ENCODE measurements at places on chromosomes 6 and 20.

DNA sequence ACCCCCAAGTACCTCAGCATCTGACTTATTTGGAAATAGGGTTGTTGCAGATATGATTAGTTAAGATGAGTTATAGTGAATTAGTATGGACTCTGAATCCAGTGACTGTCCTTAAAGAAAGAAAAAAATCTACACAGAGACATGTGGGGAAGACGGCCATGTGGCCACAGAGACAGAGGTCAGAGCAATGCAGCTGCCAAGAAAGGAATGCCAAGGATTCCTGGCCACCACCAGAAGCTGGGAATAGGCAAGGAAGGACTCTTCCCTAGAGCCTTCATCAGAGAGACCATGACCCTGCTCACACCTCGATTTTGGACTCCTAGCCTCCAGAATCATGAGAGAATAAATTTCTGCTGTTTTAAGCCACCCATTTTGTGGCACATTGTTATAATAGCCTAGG is 81.8 kb downstream of the FYN start:
- no peak for DNase-seq

DNA sequence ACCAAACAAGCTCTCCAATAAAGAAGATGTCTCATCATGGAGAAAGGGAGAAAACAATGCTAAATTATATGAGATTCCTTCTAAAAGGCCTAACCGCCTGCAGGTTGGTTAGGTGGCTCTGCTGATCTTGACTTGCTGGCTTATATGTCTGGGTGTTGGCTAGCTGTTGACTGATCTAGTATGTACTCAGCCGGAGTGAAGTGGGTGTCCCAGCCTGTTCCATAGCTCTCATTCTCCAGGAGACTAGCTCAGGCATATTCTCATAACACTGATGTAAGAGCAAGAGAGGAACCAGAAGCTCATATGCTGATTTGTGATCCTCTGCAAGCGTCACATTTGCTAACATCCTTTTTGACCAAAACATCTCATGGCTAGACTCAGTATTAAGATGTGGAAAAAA is 473.0 kb downstream of the BMP2 start:
- no peak for DNase-seq

- DNase-seq: no peak
These were observed 52.9 kb downstream of the SLC35B3 start for GRCh38 chr6:8382434-8382833.

DNA sequence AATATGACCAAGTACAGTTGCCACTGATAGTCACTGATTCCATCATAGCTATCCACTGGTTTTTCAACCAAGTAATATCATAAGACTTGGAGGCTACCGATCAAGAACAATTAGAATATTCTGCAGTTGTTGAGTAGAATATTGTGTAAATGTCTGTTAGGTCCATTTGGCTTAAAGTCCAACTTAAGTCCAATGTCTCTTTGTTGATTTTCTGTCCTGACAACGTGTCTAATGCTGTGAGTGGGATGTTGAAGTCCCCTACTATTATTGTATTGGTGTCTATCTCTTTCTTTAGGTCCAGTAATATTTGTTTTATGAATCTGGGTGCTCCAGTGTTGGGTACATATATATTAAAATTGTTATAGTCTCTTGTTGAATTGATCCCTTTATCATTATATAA is 13.9 kb downstream of the ARFGEF3 start:
- no peak for DNase-seq

DNA sequence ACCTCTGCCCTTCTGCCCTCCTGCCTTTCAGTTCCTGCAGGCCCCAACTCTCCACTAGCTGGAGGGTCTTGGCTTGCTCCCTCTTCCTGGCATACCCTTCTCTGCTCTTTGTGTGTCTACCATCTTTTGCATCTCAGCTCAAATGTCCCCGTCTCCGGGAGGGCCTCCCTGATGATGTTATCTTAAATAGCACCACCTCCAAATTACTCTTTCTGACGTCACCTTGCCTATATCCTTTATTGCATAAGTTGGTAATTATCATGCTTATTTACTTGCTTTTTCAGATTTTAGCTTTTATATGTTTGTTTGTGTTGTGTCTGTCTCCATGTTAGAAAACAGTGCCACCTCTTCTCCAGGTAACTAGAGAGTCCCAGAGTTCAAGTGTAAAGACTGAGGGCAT is 36.0 kb upstream of the FYN start:
- no peak for DNase-seq

DNA sequence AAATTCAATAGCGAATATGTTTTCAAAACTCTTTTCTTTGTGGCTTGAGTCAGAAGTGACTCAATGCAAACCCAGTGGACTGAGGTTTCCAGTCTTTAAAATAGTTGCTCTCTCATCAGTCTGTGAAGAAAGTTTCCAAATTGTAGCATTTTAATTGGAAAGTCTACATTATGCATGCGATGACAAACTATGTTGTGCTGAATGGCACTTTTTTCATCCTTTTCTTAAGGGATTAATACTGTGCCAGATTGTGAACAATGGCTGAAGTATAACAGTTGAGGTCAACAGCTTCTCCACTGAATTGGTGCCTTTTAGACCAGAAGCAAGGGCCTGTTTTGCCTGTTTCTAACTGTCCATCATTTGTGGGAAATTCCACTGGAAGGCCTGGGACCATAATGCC is 377.1 kb downstream of the BTBD9 start:
- no peak for DNase-seq

DNA sequence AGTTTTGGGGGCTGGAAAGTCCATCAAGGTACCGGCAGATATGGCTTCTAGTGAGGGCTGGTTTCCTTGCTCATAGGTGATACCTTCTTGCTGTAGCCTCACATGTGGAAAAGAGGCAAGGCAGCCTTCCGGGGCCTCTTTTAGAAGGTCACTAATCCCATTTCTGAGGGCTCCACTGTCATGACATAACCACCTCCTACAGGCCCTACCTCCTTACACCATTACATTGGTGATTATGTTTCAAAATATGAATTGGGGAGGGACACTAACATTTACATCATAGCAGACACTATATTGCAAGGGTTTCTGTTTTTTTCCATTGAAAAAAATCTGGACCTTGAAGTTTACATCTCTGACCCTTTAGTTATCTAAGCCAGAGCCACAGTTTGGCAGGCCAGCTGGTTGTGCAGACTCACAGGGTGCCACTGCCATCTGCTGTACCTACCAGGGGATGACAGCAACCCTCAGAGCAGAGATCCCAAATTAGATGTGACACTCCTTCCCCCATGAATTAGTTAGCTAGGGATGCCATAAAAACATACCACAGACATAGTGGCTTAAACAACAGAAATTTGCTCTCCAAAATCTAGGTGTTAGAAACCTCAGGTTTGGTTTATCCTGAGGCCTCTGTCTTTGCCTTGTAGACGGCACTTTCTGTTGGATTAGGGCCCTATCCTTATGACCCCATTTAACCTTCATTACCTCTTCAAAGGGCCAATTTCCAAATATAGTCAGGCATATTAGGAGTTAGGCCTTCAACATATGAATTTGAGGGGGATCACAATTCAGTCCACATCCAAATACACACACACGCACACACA is 166.4 kb upstream of the RNF217 start:
- no peak for DNase-seq

DNA sequence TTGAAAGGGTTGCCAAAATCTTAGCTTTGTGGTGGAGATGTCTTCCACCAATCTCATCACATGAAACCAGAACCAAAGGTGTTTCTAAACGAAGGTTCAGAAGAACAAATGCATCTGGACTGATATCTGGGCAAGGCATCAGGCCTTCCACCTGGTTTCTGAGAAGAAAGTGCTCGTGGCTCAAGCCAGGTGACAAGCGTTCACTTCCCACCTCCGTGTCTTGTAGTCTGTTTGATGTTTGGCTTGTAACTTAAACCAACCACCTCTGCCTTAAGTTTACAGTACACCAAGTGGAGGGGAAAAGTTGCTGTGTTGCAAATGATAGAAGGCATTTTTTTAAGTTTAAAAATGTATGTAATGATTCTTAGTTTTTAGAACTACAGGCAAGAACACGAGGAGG is 66.9 kb upstream of the MAP3K7 start:
- DNase-seq: no peak

- DNase-seq: no peak
These were observed 129.7 kb upstream of the AHI1 start for GRCh38 chr6:135627092-135627715.

- no peak for DNase-seq
These were observed 17.0 kb downstream of the PTPN1 start for GRCh38 chr20:50527068-50527605.

DNA sequence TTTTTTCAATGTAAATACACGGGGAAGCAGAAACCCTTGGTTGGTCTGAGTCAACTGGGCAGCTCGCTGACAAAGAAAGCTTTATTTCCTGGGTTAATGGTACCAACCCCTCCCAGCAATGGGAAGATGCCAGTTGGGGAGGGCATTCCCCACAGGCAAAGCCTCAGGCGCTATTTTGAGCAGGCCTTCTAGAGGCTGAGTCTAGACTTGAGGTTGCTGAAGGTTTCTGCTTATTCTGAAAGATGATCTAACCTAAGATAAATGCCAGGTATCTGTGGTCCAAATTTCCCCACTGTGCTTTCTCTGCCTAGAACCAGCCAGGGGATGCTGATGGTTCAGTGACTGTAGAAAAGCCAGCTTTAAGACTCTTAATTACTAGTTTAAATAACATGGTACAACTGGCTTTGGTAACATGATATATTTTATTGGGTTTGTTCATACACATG is 172.5 kb upstream of the JARID2 start:
- no peak for DNase-seq

GRCh38 chr20:47934761-47935160 is 149.5 kb upstream of the SULF2 start:
- no peak for DNase-seq

GRCh38 chr6:137834508-137834907 is 32.6 kb upstream of the TNFAIP3 start:
- no peak for DNase-seq

- no peak for DNase-seq
These were observed 2.1 kb downstream of the SCUBE3 start for GRCh38 chr6:35215665-35216411.

DNA sequence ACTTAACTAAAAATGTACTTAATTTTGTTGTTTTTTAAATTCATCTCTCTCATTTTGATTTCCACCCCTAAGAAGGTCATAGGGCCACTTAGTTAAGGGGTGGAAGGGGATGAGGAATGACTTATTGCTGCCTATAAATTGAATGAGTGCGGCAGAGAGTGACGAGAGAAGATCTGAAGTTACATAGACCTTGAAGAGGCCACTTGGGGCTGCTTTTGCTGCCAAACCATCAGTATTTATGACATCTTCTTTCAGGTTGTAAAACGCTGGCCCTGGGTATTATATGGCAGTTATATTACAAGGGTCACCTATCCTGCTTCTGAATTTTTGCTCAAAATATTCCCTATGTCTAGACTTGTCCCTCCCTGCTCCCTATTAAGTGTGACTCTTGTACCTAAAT is 119.6 kb upstream of the RIMS1 start:
- no peak for DNase-seq

DNA sequence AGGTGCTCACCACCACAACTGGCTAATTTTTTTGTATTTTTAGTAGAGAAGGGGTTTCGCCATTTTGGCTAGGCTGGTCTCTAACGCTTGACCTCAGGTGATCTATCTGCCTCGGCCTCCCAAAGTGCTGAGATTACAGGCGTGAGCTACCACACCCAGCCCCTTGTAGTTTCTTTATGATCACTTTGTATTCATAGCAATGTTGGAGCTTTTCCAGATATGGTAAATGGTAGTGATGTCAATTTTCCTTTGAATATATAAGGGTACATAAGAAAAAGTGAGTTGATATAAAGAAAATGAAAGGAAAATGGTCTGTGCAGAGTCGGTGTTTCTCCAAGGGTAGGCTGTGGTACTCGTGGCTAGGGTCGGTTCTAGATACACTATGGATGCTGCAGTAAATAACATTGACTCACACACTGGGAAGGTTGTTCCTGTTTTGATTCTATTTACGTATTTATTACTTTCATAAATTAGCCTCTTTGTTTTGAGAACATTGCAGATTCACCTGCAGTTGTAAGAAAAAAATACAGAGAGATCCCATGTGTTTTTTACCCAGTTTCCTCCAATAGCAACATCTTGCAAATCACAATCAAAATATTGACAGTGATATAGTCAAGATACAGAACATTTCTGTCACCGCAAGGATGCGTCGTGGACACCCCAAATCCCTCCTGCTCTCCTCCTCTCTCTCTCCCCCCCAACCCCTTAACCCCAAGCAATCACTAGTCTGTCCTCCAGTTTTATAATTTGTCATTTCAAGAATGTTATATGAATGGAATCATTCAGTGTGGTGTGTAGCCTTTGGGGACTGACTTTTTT is 2.5 kb downstream of the ZNF831 start:
- peak; percentile 76 for DNase-seq

DNA sequence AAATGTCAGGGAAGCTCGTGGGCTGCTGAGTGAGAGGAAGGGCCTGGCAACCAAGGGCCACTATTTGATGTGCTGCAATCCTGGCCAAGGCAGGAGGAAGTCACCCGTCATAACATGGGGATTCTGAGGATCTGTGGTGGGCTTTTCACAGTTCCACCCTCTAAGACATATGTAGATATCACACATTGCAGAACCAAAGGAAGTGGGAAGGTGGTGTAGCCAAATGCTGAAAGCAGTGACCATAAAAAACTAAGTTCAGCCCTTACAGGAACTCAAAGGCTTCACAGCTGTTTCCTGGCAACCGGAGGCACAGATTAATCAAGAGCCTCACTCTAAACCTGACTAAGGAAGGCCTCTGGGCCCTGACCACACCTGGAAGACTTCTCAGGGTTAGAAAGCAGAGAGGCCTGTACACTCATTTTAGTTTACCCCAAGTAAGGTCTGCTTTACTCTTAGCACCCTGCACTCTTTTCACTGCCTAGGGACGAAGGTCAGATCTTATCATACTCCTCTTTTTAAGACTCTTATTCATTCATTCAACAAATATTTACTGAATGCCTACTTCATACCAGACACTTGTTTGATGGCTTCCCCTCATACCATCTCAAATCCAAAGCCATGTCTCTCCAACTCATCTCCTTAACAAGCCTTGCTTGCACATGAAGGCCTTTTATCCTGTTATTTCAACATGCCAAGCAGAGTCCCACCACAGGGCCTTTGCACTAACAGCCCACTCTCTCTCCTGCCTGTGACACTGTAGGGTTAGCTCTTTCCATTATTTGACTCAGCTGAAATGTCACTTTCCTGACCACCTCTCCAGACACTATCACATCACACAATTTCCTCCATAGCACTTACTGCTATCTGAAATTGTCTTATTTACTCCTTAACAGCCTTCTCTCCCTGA is 2.6 kb downstream of the UBE2V1 start:
- peak; percentile 70 for DNase-seq

GRCh38 chr20:4950841-4951240 is 50.5 kb downstream of the SLC23A2 start:
- DNase-seq: no peak

DNA sequence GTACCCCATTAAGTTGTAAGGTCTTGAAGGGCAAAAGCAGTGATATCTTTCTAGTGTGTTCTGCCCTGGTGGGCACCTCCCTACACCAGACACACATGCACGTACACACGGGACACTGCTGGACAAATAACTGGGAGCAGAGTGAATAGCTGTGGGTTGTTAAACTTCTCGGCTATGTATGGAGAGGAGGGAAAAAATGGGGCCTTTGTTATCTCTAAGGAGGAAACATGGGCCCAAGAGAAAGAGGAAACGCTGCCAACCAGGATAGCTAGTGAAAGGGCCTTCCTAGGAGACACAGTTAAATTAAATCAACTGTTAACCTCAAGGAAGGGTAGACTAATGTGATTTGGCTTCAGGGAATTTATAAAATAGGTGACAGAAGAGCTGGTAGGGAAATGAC is 169.7 kb downstream of the MYLK4 start:
- no peak for DNase-seq

Data from CD4-positive, alpha-beta T cell treated with Interleukin-12 subunit alpha and Interleukin-12 subunit beta, for 1 hour (primary cell).